Endothelial cell of coronary artery (primary cell): ENCODE measurements at places on chromosomes 1 and 21. TPM values are rescaled to one million over a fixed set of nuclear protein-coding genes. Genes with fewer than 3 reads are reported as not detected.

Gene NENF
- 12.8 and 23.1 TPM in 2 replicates for total RNA-seq

Gene ZNF124
- 38.9 and 61.5 TPM in 2 replicates for total RNA-seq

Gene PLPP3
- total RNA-seq, result 17.1 and 58.2 TPM in 2 replicates

Gene GPR52
- total RNA-seq, result 0.54 and 1.6 TPM in 2 replicates
